Hepatocyte (in vitro differentiated cells): ENCODE measurements at places on chromosomes 7 and 10.

- DNase-seq, result no peak
These were observed 119.2 kb upstream of the ANK3 start for GRCh38 chr10:60508831-60509230.

- DNase-seq, result no peak
These were observed 14.1 kb upstream of the TMEM273 start for GRCh38 chr10:49202266-49202665.

GRCh38 chr10:3972460-3973301 lies 187.7 kb upstream of the KLF6 start:
- no peak for DNase-seq

DNA sequence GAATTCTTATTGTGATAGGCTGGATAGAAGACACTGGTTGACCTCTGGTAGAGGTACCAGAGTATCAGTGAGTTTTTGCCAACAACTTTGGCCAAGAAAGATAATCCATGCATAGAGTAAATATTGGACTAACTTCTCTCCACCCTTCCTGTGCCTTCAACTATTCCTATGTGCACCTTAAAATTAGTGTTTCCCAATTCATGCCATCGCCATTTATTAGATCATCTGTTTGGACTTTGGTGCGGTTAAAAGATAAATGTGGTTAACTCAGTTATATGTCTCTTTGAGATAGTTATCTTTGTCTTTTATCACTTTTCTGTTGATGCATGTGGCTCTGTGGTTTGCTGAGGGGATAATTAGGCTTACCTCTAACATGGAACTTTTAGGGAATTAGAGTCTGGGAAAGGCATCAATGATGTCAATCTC lies 4.6 kb downstream of the PAPSS2 start:
- DNase-seq, result no peak
